ENCODE measurements at places on chromosomes 2 and 18.

DNA sequence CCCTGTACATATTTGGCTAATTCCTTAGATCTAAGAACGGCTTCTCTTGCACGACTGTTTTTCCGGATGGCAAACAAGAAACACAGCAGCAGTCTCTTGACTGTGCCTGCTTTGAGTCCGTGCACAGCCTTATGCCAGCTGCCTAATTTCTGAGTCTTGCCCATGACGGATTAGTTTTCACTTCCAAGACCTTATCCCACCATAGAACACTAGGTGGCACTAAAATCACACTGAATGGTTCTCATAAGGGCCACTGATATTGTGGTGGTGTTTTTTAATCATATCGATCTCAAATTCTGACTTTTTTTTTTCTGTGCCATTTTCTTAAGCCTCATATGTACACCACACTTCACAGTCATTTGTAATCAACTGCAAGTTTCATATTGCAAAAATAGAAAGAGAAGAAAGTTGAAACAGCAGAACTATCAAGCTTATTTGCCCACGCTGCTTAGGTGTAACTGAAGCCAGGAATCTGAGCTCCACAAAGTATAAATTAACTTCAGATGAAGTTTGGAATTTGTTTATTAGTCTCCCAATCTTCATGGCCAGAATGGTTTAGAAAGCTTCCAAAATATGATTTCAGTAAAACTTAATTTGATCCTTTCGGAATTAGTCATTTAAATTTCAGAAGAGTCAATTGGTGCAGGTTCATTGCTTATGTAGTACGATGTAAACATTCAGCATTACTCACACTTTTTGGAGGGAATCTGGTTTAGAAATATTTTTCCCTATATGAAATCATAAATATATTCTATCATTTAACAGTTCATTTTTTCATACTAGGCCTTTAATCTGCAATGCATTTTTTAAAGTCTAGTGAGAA is 45.5 kb upstream of the SCN7A start:
- no peak for DNase-seq

DNA sequence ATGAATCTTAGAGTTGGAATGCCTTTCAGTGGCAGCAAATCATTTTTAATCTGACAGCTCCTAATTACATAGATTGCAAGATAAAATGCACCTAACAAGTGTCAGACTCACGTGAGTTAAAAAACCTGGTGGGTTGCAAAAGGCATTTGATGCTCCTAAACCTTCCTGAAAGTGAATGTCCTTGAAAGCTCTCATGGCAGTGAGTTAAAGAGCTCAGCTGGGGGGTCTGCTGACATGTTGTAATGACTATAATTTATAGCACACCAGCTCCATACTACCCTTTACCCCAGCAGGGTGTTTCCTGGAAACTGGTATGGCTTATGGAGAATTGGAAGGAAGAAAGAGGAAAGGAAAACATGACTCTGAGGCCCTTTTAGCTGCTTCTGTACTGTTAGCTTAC is 91.9 kb upstream of the CAVIN2 start:
- DNase-seq = no peak

DNA sequence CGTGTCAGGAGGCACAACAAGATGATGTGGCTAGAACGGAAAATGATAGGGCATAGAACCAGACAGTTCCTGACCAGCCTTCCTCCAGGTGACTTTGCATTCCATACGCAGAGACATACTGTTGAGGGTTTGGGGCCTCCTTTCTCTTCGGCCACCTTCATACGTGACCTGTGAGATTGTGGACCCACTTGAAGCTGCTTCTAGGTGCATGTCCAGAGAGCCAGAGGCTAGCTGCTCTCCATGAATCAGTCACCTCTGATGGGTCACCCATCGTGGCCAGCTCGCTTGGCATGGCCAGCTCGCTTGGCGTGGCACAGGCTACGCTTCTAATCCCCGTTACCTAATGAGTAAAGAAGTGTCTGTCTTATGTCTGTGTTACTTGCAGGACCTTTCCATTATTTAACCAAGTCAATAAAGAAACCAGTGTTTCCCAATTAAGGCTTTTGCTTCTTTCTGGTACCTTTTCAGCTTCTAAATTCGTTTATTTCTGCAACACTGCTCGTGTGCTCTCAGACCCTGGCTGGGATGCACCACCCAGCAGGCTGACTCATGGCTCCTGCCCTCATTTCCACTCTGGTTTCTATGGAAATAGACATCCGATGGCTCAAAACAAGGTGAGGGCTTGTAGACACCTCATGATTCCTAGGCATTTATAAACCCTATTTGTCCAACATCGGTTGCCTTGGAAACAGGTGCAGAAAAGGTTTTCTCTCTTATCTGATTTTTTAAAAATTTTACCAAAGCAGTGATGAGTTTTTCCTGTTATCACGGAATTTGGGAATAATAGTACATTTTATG is 86.7 kb upstream of the B3GNT7 start:
- DNase-seq = no peak

DNA sequence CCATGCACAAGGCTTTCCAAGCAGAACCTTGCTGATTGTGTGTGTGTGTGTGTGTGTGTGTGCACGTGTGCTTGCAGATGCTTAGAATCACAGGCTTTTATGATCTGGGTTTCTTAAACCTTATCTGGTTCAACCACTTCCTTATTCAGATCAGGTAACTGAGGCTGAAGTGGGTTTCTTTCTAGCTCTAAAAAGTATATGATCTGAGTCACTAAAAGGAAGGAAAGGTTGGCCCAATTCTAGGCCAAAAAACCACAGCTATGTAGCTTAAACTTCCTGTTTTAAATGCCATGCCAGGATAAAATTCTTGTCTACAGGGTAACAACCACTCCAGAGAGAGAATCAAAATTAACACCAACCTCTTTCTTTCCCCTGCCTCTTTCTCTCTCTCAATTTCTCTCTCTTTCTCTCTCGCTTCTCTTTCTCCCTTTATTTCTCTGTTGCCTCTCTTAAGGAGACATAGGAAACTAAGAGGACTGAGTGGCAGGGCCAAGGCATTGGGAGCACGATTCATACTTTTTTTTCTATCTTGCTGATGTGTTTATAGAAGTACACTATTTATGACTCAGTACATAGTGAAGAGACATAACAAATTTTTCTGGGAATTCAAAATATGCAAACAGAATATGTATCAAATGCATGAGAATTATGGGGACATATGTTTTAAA is 140.3 kb downstream of the TRIB2 start:
- DNase-seq = no peak

DNA sequence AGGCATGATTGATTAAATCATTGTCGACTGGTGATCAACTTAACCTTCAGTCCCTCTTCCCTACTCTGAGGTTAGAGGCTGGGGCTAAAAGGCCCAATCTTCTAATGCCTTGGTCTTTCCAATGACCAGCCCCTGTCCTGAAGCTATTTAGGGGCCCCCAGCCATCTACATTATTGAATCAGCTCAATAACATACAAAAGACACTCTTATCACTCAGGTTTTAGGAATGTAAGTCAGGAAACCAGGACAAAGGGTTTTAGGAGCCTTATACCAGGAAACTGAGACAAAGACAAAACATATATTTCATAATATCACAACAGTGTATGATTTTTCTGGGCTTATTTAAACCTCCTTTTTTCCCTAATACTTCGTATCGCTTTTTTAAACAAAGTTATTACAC is 198.6 kb downstream of the RNF152 start:
- no peak for DNase-seq

DNA sequence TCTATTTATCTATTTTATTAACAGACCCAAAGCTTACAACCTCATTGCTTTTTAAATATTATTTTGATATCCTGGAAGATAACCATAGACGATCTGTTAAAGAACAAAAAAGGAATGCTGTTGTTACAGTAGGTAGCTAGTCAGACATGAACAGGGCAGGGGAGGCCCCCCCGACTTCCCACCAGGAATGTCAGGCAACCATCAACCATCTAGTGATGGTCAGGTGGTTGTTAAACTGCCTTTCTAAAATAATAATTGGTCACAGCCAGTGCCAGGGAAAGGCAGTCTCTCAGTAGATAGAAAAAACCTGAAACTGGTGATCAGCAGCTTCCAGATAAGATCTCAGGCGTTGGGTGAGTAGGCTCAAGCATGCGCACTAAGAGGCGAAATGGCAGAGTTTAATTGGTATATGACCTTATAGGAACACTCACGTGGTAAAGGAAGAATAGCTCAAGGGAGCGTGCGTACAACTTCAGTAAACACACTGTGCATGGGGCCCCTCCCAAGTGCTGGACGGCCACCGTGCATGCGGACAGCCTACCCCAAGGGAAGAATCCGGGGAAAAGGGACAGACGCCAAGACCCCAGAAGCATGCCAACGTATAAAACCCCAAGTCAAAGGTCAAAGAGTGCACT is 32.5 kb upstream of the CCL20 start:
- no peak for DNase-seq

- DNase-seq = no peak
Observed at GRCh38 chr2:73931531-73932500, 5.1 kb downstream of the DGUOK start.

DNA sequence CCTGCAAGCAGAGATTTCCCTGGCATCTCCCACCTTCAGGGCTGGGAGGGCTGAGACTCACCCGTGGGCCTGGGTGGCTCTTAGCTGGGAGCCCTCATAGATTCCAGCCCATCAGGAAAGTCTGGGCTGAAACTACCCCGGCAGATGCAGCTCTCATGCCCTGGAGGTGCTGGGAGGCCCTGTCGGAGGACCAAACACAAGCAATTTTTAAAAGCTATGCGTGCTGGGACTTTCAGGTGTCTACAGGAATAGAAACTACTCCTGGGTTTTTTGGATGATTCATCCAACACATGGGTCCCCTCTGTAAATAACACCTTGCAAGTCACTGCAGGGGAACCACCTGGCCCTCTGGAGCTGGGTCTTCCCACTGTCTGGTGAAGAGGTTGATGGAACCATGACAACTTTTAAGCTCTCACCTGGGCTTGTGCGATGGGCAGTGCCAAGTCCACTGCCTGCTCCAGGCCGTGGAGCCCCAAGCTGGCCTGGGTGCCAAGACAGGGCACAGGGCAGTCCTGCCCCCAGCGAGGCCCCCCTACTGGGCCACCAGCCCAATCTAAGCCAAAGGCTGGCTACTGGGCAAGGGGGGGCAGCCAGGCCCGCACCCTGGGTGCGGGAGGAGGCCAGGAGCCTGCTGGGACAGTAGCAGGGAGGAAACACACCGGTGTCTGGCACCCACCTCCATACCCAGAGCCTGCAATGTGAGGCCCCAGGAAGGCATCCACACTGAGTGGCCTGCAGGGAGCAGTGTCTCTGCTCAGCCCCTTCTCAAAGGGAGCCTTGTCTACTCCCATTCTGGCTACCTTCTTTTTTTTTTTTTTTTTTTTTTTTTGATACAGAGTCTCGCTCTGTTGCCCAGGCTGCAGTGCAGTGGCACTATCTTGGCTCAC is 1.1 kb upstream of the GPR55 start:
- no peak for DNase-seq

- no peak for DNase-seq
Observed at GRCh38 chr2:71721669-71722068, 268.3 kb downstream of the DYSF start.

DNA sequence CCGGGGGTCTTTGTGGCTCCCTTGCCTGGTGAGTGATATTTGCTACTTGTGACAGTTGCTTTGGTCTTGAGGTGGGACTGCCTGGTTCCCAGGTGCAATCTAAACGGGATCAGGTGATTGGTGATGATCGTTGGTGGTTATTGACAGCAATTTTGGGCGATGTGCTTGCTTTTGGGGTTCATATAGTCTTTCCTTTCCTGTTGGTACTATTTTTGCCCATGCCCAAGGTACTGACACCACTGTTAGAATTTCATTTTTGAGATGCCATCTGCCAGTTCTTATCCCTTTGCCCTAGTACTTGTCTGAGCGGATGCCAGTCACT is 573 bp downstream of the WDR7 start:
- no peak for DNase-seq

DNA sequence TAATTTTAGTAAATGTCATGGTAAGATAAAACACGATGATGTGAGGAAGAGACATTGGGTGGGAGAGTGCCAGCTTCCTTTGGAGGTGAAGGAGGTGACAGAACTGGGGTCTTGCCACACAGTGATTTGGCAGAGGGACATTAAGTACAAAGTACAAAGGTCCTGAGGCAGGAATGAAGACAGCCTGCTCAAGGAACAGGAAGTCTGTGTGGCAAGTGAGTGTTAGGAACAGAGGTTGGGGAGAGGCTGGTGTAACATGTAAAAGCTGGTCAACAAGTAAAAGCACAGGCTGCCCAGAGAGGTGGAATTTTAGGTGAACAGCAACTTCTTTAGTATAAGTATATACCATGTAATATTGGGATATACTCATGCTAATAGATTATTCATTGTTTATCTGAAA is 73.1 kb downstream of the INPP5D start:
- DNase-seq = no peak

DNA sequence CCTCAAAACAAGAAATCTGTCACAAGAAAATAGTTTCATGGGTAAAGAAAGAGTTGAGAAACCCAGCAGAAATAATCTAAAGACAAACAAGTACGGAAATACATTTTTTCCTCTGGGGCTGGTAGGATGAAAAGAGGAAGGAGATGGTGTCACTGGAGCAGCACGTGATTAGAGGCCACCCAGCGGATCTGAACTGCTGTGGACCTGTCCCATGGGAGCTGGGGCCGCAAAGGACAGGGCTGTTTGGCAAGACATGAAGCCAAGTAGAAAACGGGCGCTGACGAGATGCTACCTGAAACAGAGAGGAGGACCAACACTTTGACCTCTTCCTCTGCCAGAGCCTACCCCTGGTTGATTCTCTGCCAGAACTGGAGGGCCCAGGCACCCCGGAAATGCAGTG is 295.4 kb upstream of the ATP5MC3 start:
- no peak for DNase-seq

GRCh38 chr2:187924293-187924692 is 367.4 kb upstream of the GULP1 start:
- DNase-seq = no peak
